ENCODE measurements at places on chromosomes 13 and 19.

GRCh38 chr13:44583137-44583536 is 7.0 kb upstream of the TSC22D1 start:
- no peak for DNase-seq

GRCh38 chr13:38980750-38981078 is 9.9 kb downstream of the STOML3 start:
- DNase-seq, result no peak

DNA sequence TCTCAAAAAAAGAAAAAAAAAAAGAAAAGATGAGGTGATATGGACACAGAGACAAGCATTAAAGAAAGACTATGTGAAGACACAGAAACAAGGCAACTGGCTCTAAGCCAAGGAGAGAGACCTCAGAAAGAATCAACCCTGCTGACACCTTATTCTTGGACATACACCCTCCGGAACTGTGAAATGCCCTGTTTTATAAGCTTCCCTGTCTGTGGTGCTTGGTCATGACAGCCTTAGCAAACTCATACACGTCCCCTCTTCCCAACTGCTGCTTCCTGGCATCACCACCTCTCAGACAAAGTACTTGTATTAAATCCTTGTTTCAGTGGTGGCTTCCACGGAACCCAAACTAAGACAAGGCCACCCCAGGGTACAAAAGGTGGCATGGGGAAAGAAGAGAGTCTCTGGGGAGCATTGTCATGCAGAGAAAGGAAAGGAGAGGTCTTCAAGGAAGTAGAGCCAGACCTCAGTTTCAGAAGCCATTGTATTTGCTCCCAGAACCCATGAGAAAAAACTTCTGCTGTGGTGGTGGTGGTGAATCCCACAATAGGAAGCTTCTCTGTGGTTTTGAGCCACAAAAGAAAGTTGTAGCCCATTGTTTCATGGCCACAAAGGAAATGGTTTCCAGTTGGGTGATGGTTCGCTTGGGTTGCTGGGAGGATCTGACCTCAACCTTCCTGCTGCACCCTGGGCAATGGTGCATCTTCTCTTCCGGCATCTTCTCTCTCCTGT is 16.3 kb upstream of the TSPAN16 start:
- peak; percentile 31 for DNase-seq

DNA sequence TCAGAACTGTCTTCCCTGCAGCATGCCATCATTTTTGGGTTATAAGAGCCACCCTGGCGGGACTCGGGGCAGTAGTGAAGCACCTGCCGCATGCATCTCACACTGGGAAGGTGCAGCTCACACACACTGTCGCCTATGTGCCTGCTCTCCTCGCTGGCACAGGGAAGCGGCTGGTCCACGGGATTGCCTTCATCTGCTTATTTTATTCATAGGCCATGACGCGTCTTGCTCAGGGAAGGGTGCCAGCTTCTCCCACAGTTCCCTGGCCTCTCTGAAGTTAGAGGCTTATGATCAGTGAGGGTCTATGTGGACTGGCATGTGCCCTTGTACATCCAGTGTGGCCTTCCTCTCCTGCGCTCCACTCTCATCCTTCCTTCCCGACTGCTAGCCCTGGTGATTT is 150.0 kb downstream of the KLF12 start:
- no peak for DNase-seq

DNA sequence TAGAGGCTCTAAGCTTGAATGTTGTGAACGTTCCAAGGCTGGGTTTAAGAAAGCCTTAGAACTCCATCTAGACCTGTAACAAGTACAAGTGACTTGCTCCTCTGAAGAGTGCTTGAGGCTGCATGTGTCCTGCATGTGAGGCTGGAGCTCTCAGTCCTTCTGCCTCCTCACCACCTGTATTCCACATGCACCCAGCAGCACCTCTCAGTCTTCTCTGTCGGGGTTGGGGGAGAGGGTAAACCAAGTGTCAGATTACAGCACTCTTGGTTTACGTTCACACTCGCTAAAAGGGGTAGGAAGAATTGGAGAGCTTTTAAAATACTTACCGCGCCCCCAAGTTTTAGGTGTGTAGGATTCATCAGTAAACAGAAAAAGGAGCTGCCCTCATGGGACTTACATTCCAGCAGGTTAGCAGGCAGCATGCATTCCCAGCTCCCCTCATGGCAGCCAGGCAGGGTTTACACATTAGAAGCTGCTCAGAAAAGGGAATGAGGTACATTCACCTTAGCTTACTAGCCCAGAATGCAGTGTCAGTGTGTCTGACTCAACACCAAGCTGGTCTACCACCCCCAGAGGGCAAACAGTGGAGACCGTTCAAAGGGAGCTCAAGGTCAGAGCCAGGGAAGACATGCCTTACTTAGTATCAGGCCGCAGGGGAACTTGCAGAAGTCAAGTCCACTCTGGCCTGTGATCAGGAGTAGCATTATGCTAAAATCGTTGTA is 248.1 kb downstream of the PCCA start:
- DNase-seq, result no peak

DNA sequence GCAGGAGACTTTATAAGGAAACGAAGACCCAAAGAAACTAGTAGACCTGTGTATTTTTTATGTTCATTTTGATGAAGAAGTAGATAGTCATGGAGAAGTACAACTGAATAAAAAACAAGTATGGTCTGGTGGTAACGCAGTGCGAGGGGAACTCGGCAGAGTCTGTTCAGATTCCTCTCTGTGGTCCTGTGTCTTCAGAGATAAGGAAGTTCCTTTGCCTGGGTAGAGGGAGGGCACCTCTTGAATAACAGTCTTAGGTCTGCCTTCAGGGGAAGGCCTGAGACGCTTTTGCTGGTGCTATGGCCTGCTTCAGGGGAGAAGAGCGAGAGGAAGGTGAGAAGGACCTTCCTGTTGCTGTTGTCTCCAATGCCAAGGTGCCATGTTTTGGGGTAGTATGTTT is 25.9 kb upstream of the SLC46A3 start:
- DNase-seq, result no peak

All from stimulated activated CD8-positive, alpha-beta memory T cell treated with anti-CD3 and anti-CD28 coated beads, Interleukin-4, amount 100 ng/mL, for 48 hours (primary cell).